ENCODE measurements at places on chromosomes 16 and 17.
A peak's percentile ranks its signal among the peaks of the same experiment; 100 is the strongest.

- DNase-seq = peak; percentile 6
Observed at GRCh38 chr16:83244057-83244456, 563.7 kb upstream of the HSBP1 start.

GRCh38 chr16:89446975-89447293, 43.4 kb downstream of the ANKRD11 start:
- no peak for DNase-seq

DNA sequence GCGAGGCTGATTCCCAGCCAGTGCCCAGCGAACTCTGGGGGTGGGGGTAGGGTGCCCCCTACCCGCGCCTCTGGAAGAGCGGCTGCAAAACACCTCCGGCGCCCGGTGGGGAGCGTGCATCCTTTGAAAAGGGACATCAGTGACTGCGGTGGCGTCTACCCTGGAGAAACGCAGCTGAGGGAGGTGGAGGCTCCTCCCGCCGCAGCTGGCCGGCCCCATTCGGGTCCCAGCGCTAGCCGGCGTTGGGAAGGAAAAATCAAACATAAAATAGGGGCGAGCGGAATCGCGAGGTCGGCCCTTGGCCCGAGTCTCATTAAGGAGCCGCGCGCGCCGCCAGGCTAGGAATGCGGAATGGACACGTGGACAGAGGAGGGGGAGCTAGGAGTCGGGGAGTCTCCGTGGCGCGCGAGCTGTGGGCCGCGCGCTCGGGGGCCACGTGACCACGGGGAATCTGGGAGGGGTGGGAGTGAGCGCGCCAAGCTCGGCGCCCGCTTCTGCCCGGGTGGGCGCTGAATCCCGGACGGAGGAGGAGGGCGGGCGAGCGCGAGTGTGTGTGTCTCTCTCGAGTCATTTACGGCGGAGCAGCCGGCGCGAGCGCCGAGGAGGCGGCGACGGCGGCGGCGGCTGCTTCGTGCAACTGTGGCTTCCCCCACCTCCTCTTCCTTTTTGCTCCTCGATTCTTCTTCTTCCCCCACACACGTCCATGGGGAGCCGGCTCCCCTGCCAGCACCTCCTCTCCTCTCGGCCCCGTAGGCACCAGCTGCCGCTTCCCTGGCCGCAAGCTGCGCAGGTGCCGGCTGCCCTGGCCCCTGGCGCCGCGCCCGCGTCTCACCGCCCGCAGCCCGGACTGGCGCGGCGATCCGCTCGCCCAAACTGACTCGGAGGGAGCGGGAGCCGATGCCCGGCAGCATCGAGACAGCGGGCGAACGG, at the start of gene TMEM132E:
TMEM132E (plus strand) TSS at position 566 of the 930 bp plus-strand sequence. CDS start 1,495 bp downstream, outside the sequence.
- peak; percentile 93 for DNase-seq

DNA sequence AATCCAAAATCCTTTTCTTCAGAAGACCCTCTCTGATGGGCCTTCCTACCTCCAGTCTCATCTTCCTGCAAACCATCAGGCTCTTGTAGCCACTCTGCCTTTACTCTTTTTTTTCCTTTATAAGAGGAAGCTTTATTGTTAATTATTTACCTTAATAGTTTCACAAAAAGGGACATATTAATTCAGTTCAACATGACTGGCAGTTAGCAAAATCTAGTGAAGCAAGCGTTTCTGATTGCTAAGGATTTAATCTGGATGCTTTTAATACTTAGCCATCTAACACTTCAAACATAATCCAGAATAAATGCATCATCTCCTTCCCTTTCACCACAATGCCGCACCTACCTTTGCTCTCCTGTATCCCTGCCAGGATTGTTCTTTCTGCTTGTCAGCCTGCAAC, 62.0 kb downstream of the SPACA3 start:
- DNase-seq = no peak

GRCh38 chr17:12391468-12391867, 274.2 kb upstream of the MYOCD start:
- no peak for DNase-seq

DNA sequence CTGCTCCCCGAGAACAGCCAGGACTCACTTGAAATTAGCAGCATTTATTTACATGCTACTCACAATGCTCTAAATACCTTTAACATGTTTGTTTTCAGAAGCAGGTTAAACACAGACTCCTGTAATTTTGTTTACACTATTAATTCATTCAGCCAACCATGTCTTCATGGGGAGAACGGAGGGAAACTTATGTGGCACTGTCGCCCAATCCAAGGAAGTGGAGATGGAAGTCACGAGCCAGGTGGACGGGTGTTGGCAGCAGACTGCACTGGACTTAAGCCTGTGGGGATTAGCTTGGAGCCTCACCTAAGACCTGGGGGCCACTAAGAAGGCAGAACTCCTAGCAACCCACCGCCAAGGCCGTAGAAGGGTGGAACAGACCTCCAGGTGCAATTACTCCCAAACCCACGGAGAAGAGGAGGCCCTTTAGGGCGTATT, 8.8 kb upstream of the GFAP start:
- DNase-seq = peak; percentile 77

- DNase-seq = peak; percentile 32
Observed at GRCh38 chr17:42431758-42432161, 8.7 kb upstream of the CAVIN1 start.

GRCh38 chr17:73533781-73534180, 110.5 kb downstream of the SDK2 start:
- DNase-seq = peak; percentile 92

GRCh38 chr16:20221208-20221607, 106.1 kb downstream of the GP2 start:
- DNase-seq = no peak

Measured in NCI-H69 (cell line).